Posterior cingulate gyrus (tissue), 11 donors: ENCODE measurements at places on chromosomes 1 and 21.

DNA sequence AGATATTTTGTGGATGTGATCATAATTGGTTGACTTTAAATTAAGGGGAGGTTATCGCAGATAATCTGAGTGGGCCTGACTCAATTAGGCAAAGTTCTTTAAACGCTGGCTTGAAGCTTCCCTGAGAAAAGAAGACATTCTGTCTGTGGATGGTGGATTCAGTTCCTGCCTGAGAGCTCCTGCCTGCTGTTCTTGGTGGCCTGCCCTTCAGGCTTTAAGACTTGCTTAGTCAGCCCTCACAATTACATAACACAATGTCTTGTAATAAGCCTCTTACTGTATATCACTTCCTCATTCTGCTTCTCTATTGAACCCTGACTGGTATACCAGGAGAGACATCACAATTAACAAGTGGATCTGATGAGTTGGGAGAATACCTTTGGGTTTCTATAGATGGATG lies 50.2 kb downstream of the KCNJ6 start:
- no peak for DNase-seq

- DNase-seq = peak; percentile 22
These were observed 117.7 kb downstream of the CTH start for GRCh38 chr1:70528590-70529333.

- DNase-seq = no peak
These were observed 47.9 kb upstream of the RUNX1 start for GRCh38 chr21:35096959-35097358.

DNA sequence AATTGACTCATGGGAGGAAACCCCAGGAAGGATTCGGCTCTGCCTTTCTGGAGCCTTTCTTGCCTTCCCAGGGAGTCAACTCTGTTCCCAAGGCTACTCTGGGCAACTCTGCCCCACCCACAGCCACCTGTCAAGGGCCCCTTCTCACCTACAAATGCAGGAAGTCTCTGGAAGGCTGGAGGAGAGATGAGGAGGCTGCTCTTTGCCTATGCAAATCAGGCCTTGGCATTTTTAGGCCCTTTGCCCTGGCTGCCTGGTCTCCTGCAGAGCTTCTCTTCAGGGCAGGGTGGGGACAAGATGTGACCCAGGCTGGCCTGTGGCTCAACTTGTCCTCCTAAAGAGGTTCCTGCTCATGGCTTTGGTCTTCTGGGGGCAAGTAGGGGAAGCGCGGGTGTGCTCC lies 5.4 kb downstream of the SLC6A9 start:
- no peak for DNase-seq

- peak; percentile 56 for DNase-seq
These were observed 64.6 kb downstream of the UBIAD1 start for GRCh38 chr1:11337580-11338073.

GRCh38 chr1:184941735-184942134 lies 32.6 kb downstream of the NIBAN1 start:
- no peak for DNase-seq

DNA sequence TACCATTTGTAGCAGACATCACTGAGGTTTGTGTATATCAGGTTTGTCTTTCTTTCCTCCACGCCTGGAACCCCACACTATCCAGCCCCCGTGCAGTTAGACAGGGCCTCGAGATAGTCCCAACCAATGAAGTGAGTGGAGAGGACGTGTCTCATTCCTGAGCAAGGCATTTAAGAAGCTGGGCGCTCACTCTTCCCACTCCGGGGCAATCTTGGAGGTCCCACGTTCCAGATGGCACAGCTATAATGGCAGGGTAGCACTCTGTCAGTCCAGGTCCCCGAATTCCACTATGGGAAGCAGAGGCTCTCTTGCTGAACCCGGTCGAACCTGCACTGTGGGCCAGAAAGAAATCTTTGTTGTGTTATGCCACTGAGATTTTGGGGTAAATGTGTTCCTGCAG lies 57.3 kb upstream of the CSF3R start:
- DNase-seq = no peak

- no peak for DNase-seq
These were observed 3.4 kb downstream of the PIAS3 start for GRCh38 chr1:145855426-145855948.

DNA sequence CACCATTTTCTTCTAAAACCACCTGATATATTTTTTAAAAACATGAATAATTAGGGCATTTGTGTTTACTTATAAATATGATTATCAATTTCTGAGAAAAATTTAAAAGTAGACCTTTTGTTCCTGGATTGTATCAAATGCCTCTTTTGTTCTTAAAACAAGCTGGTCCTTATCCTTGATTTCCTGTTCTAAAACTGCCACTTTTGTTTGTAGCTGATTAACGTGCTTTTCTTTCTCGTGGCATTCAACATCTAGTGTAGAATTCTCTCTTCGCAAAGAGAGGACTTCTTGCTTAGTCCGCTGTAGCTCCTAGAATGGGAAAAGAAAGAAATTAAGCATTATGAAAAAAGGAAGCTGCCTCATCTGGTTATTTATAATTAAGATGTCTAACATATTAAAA lies 25.0 kb downstream of the SASS6 start:
- DNase-seq = no peak

DNA sequence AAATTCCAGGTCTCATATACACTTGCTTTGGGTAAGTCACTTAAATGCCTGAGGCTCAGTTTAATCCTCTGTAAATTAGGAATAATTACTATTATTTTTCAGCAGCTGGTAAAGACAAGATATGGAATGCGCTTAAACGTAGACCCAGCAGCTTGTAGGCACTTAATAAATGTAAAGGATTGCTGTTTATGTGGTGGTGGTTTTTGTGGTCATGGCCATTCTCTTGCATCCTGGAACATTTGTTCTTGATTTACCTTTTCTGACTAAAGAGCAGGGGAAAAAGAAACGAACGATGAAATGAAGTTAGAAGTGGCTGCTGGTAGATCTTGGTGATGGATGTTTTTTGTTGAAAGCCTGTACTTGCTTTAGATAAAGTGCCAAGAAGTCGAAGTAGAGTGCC lies 195.0 kb upstream of the FOXD3 start:
- no peak for DNase-seq

- no peak for DNase-seq
These were observed 7.7 kb downstream of the MROH7 start for GRCh38 chr1:54649130-54649898.

DNA sequence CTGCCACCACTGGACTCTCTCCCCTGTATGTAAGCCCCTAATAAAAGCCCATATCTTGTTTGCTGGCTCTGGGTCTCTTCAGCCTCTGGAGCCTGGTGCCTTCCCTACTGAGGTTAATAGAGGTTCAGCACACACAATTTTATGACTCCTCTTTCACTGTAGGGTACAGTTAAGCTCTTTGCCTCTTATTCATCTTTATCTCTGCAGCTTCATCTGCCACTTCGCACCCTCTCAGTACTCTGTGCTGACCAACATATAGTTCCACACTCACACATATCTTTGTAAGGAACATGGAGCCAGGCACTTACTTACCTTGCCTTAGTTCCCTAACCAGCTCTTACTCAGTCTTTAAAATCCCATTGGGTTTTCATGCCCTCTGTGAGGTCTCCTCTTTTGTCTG lies 4.5 kb downstream of the BTBD8 start:
- no peak for DNase-seq

DNA sequence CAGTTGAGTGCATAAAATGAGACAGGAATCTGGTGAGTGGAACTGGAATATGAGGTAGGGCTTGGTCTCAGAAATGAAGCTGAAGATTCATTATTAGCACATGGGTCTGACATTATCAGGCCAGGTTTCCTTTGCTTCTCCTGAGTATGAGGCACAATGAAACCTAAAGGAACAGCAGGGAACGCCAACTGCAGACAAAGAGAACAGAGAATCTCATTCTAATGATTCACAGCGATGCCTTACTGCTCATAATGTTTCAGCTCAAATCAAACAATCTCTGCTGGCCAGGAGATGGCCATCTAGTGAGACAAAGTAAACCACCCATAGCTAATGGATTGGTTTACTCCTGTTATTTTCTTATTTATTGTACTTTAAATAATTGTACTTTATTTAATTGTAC lies 133.5 kb downstream of the C1orf21 start:
- DNase-seq = no peak

DNA sequence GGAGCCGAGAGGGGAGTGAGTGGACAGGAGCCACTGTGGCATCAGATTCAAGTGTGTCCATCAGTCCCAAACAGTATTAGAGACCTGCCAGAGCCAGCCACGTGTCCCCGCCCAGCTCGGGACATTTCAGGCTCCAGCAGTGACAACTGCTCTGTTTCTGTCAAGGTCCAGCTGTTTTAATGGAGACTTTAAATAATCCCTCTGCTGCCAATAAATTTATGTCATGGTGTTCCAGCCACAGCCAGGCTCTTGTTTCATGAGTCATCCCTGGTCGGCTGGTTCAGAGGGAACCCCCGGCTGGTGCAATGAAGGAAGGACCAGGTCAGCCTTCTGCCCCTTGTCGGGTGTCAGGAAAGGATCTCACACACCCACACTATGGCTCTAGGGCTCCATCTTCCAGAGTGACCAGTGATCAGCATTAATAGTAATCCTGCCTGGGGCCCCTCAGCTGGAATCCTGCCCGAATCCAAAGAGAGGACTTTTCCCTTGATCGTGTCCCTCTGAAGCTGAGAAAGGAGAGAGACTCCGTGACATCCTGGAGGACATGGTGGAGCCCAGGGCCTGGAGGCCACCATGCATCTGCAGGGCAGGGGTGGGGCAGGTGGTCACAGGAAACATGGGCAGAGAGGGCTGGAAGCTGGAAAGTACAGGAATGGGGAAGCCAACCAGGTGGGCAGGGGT lies 197.3 kb downstream of the MATN1 start:
- DNase-seq = no peak

- DNase-seq = no peak
These were observed 22.1 kb upstream of the DISP1 start for GRCh38 chr1:222792744-222793143.

DNA sequence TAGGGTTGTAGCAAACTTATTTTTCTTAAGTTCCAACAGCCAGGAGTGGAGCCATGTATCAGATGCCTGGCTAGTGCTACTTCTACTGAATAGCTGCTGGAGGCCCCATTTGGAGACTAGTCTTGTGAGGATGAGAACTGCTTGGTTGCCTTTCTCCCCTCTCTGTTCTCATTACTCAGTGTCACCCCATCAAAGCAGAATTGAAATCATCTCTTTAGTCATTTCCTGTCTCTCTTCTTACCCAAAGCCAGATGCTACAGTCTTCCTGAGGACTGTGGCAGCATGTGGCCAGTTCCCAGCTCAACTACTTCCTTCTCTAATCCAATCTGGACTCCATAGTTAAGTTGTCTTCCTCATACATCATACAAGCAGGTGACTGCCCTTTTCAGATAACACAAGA lies 197.5 kb downstream of the BRINP2 start:
- no peak for DNase-seq

DNA sequence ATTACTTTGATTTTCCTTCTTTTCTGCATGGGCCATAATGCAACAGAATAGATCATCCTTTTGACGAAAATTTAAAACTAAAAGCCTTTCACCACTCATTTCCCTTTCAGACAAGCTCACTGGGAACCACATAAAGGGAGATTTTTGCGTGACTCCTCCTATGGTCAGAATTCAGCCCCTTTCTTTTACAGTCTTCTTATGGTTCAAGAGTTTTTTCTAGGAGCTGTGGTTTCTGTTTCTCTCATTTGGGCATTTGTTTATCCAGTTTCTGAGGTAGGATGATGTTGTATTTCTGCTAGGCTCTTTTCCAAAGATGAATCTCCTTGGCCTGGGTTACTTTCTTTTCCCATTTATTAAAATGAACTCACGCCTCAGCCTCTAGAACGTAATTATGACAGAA lies 16.9 kb downstream of the RGS1 start:
- DNase-seq = no peak

DNA sequence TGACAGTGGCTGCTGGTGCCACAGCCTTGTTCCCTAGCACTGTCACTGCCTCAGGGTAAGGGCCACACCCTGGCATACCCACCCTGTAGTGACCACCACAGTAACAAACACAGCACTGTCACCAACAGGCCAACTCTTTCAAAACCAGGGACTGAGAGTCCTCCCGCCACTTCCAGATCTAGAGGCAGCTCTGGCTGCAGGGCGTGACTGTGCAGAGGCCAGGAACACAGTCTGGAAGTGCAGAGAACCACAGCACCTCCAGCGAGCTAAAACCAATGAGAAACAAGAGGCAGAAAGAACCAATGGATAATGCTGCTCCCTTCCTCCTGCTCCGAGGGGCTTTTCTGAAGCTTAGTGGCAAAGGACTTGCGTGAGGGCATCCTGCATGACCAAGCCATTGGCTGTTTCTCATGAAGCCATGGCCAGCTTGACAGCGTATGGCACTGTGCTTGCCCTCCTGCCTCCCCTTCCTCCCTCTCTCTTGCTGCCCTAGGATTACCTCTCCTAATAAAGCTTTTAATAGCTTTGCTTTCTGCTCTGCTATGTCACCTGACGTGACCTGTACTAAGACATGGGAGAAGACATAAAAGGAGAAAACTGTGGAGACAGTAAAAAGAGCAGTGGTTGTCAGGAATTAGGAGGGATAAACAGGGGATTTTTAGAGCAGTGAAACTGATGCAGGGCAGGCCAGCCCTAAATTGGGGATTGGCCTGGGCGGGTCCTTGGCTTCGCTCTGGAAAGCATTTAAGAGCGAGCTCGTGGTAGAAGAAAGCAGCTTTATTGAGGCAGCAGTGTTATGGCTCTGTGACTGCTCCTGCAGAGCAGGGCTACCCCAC lies 7.2 kb downstream of the PARP1 start:
- DNase-seq = no peak

DNA sequence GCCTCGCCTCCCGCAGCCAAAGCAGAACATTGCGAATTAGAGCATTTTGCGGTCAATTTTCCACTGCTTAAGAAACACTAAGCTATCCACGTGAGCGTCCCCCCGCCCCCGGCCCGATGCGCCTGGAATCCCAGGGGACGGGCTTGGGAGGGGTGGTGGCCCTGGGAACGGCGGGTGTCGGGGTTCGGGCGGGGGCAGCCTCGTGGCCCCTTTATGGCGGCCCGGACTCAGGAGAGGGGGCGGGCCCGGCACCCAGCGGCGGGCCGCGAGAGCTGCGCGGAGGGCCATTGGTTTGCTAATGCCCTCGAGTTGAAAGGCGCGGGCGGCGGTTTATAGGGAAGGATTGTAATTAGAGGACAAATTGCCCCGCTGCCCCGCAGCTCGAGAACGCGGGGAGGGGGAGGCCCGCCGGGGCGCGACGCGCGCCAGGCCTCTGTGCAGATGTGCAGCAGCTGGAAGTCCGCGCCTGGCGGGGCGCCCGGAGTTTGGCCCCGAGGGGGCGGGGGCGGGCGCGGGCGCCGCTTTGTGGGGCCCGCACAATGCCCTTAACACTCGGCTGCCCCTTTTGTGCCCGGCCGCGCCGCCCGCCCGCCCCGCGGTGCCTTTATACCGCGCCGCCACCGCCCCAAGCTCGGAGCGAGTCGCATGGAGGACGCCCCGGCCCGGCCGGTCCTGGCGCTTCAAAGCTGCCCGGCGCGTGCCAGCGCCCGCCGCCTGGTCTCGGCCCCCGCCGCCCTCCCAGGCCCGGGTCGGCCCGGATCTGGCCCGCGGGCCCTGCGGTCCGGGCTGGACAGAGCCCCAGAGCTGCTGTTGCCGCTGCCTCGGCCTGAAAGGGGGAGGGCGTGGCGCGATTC lies 1.9 kb upstream of the HES3 start:
- DNase-seq = no peak
